Uterus (tissue), 4 donors: ENCODE measurements at places on chromosomes 4 and X. TPM values are rescaled to one million over a fixed set of nuclear protein-coding genes. Genes with fewer than 3 reads are reported as not detected.

Gene SMIM10L2A
- total RNA-seq = 2.8 TPM

GRCh38 chr4:40340030-40340429 lies 4.9 kb downstream of the CHRNA9 start:
- no peak overlapping the region for H3K27ac ChIP-seq
- H3K36me3 ChIP-seq = no peaks in the 10 kb centered on the region
- no peak for DNase-seq
- no peaks in the 10 kb centered on the region for H3K27me3 ChIP-seq
- no peak overlapping the region for H3K4me3 ChIP-seq

Gene STATH
- total RNA-seq = not detected

GRCh38 chr4:188316391-188316790 lies 177.2 kb downstream of the TRIML1 start:
- H3K4me3 ChIP-seq = no peak overlapping the region
- DNase-seq = no peak
- H3K27ac ChIP-seq = no peak overlapping the region

- no peak for DNase-seq
- no peak overlapping the region for H3K27ac ChIP-seq
- no peaks in the 10 kb centered on the region for H3K4me1 ChIP-seq
- no peaks in the 10 kb centered on the region for H3K27me3 ChIP-seq
- H3K4me3 ChIP-seq = no peak overlapping the region
- H3K36me3 ChIP-seq = no peaks in the 10 kb centered on the region
These were observed 1499.7 kb upstream of the AGA start for GRCh38 chr4:178941975-178942374.
